ENCODE measurements at places on chromosomes 6 and 20. TPM values are rescaled to one million over a fixed set of nuclear protein-coding genes. Genes with fewer than 3 reads are reported as not detected.

SIRPD gene
- total RNA-seq = not detected

GZF1 gene
- 16.0 TPM for total RNA-seq

JPH2 gene
- 0.67 TPM for total RNA-seq

NOX3 gene
- total RNA-seq = not detected

PI16 gene
- total RNA-seq = not detected

SULF2 gene
- 52.0 TPM for total RNA-seq

DPPA5 gene
- total RNA-seq = 2.1 TPM

DEFB121 gene
- total RNA-seq = not detected

TOX2 gene
- total RNA-seq = 1.6 TPM

KIAA1586 gene
- total RNA-seq = 9.8 TPM

KHDC1L gene
- 0.28 TPM for total RNA-seq

DYNLT2 gene
- 1.3 TPM for total RNA-seq

ABHD12 gene
- 37.2 TPM for total RNA-seq

SNAP91 gene
- total RNA-seq = 0.67 TPM

GMEB2 gene
- total RNA-seq = 17.0 TPM

C6orf89 gene
- total RNA-seq = 19.9 TPM

SCAND1 gene
- 96.4 TPM for total RNA-seq

FAM217A gene
- total RNA-seq = not detected

CDSN gene
- total RNA-seq = not detected

TREM2 gene
- total RNA-seq = not detected

FAM83D gene
- total RNA-seq = 82.9 TPM

FBXO30 gene
- total RNA-seq = 8.3 TPM

AP5S1 gene
- 4.4 TPM for total RNA-seq

IL20RA gene
- 0.28 TPM for total RNA-seq

NRSN1 gene
- total RNA-seq = not detected

FNDC11 gene
- total RNA-seq = 8.0 TPM

ECT2L gene
- not detected for total RNA-seq

SLC16A10 gene
- total RNA-seq = 5.1 TPM

TAAR5 gene
- total RNA-seq = not detected
